Left hindlimb (tissue), 1 donor: ENCODE measurements at places on chromosomes 3 and 15.

DNA sequence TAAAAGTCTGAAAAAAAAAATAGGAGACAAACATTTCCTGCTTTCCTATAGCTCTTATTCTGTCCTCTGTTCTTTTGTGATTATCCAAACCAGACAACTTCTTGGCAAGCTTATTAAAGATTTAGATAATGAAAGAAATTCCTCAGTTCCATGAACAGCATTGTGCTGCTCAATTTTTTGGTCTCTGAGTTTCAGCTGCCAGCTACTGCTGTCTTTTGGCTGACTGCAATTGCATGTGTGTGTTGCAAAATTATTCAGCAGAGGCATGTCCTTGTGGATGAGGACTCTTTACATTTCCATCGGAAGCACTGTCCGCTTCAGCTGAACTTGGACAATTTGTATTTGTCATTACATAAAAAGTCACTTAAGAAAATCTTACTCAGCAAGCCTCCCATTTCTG lies 397.3 kb upstream of the RASGRP1 start:
- DNase-seq = peak; percentile 37

- DNase-seq = no peak
These were observed 160.1 kb downstream of the OR4M2 start for GRCh38 chr15:22240403-22240802.

GRCh38 chr3:98801043-98801747 lies 38.1 kb downstream of the ST3GAL6 start:
- no peak for DNase-seq

GRCh38 chr3:108133858-108134554 lies 43.2 kb upstream of the CD47 start:
- DNase-seq = no peak

DNA sequence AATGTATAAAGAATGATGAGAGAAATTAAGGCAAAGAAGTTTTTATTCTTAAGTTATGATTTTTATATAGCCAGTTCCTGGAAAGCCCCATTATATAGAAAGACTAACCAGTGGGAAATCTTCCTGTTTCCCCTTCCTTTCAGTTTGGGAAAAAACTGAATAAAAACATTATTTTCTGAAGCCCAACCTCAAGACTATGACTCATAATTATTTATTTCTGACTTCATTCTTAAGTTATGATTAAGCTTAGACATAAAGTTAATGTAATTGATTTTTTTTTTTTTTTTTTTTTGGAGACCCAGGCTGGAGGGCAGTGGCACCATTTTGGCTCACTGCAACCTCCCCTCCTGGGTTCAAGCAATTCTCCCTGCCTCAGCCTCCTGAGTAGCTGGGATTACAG lies 55.8 kb downstream of the TRPC1 start:
- DNase-seq = no peak

- DNase-seq = peak; percentile 92
These were observed 19.0 kb upstream of the MCF2L2 start for GRCh38 chr3:183447206-183448001.

DNA sequence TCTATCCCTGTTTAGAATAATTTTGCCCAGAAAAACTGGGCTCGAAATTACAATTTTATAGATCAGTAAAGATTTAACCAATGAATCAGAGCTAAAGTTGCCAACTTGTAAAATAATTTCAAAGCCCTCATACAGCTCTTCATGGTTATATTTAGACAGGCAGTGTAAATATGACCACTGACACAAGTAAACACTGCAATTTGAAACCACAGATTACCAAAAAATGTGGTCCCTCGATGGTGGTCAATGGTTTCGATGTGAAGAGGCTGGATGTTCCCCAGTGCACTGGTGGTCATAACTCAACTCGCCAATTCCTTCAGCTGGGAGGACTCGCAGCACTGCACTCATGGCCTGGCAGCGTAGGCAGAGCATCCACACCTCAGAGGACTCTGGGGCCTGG lies 28.6 kb downstream of the LRTM1 start:
- DNase-seq = no peak

GRCh38 chr3:101271728-101272127 lies 48.6 kb downstream of the IMPG2 start:
- DNase-seq = no peak

DNA sequence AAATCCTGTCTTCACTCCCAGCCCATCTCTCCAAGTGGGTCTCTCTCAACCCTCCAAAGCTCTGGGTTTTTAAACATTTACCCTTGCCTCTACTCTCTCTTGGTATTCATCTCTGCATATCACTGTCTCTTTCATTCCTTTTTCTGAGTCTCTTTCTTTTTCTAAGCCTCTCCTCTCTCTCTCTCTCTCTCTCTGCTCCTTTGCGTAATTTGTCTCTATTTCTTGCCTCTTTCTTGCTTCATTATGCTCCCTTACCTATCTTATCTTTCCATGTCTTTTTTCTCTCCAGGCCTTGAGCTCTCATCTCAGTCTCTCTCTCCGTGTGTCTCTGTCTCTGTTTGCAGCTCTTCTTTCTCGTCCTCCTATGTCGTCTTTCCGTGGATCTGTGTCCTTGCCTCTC lies 678 bp upstream of the SCAMP5 start:
- DNase-seq = no peak

- no peak for DNase-seq
These were observed 497.6 kb downstream of the NTRK3 start for GRCh38 chr15:87758794-87759418.

GRCh38 chr3:114857299-114857701 lies 289.8 kb downstream of the ZBTB20 start:
- no peak for DNase-seq

- no peak for DNase-seq
These were observed 55.0 kb upstream of the SOX14 start for GRCh38 chr3:137709011-137709601.

DNA sequence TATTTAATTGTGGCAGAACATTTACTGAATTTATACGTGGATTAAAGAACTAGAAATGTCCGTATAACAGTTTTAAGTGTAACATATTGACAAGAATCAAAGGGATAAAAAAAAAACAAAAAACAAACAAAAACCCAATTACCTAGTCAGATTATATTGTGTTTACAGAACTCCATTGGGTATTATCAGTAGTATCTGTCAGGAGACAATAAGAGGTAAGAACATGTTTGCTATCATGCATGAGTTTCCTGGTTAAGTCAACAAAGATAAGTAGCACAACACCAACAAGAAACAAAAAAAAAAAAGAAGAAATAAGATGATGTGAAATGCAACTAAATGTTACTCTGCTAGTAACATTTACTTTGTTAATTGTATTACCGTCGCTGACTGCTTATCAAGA lies 570.6 kb downstream of the ZBBX start:
- no peak for DNase-seq

DNA sequence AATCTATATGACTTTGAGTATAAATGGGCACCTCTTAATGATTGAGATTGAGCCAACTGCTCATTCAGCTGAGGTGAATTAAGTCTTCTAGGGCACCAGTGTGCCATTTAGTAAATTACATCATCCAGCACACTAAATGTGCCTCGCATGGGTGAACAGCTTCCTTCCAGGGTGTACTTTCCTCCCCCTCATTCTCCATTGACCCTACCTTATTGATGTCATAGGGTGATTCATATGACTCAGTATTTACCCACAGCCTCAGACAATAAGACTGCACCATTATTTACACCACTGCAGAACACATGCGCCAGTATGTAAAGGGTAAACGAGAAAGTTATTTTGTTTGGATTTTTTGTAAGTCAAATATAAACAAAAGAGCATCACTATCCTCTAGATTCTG lies 185.2 kb upstream of the ARL6 start:
- no peak for DNase-seq

DNA sequence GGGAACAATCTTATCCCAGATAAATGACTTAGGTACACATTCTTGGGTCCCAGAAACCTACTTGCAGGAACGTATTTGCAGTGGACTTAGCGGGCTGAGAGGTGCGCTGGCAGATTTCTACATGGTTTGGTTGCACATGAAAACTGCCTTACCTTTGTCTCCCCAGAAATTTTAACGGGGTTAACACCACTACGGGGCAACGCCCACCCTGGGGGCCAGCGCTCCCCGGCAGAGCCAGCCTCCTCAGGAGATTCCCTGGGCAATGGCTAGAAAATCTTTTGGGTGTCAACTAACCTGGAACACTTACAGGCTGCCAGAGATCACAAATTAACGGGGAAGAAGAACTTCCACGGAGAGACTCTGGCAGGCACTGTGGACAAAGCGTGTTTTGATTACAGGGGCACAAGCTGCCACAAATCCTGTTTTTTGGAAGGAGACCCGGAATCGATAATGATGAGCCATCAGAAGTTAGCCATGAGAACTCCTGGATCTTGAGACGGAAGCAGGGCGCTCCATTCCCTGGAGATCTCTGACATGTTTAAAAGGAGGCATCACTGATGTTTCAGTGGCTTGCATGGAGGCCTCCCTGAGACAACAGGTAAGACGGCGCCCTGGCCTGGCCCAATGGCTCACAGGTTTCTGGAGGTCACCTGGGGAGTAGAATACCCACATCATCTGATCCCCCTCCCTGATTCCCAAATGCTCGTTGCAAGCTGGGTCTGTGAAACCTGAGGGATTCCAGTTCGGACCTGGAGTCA lies 288.9 kb downstream of the ADAMTS17 start:
- no peak for DNase-seq

GRCh38 chr3:149324332-149324731 lies 9.1 kb downstream of the TM4SF18 start:
- no peak for DNase-seq

DNA sequence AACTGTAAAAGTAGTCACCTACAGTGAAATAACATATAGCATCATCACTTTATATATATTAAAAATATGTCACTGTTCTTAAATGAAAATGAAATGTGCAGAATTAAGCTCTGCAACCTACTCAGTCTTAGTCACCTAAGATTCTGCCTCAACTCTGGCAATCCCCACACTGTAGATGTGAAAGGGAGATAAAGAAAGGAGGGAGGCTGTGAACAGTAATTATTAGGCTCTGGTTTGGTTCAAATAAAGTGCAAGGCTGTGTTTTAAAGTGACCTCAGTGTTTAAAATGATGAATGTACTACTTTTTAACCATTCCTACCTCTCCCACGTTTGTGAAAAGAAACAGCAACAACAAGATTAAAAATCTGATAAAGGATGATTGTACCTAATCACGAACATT lies 72.2 kb downstream of the ATP8B4 start:
- DNase-seq = no peak

DNA sequence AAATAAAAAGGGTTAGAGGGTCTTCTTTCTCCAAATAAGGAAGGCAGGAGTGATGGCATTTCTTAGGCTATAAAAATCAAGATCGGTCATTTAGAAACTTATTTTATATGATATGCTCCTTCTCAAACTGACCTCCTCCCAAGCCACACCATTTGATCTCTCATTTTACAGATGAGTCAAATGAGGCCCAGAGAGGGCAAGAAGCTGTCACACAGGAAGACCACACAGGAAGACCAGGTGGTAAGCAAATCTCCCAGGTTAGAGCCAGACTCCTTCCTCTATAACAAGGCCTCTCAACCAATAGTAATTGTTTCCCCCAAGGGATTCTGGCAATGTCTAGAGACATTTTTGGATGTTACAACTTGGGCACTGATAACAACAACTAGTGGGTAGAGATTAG lies 13.8 kb downstream of the TLE3 start:
- DNase-seq = no peak

GRCh38 chr3:107098864-107099263 lies 278.4 kb upstream of the CCDC54 start:
- no peak for DNase-seq

DNA sequence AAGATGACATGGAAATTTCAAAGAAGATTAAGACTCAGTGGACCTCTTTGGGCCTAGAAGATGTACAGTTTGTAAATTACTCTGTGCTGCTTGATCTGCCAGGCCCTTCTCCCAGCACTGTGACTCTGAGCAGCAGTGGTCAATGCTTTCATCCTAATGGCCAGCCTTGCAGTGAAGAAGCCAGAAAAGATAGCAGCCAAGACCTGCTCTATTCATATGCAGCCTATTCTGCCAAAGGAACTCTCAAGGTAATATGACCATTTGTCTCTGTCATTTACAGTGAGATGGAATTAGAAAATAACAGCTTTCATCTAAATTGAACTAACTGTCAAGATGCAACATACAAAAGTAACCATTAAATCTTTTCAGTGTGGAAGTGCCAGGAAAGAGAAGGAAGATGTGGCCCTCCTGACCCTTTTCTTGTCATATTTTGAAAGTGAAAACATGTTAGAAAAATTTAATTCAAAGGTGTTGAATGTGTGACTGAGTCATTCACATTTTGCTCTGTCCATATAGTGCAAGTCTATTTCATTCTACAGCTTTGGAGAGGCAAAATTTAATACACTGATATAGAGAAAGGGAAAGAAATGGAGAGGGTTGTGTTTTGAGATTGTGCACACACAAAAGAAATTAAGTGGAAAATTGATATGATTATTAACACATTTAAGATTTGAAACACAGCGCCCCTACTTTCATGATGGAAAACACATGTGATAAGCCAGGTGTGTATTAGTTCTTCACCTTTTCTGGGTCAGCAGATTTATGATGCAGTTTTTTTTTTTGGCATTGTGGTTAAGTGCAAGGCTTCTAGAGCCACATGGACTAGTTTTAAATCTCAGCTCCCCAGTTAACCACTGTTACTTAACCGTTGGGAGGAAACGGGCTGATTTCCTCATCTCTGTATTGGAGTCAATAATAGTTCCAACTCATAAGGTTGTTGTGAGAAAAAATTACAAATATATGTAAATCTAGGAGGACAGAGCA lies 375.1 kb downstream of the NAALADL2 start:
- DNase-seq = no peak

- no peak for DNase-seq
These were observed 477.5 kb downstream of the LPP start for GRCh38 chr3:188631291-188632010.

- no peak for DNase-seq
These were observed 50.3 kb upstream of the TCF12 start for GRCh38 chr15:56868170-56868569.

- DNase-seq = no peak
These were observed 27.1 kb upstream of the LAMP3 start for GRCh38 chr3:183189641-183190040.

DNA sequence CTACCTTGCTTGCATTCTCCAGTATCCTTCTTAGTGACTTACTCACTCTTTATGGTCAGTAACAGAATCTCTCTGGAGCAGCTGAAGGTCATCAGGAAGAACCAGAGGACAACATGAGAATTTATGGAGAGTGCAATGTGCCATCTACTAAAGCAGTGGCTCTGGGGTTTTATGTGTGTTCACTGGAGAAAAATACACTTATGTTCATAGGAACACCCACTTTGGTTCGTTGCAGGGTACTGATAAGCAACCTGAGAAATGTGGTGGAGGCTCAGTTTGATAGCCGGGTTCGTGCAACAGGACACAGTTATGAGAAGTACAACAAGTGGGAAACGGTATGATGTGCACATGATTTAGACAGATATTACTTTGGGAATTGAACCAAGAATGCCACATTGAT lies 12.8 kb downstream of the CPB1 start:
- no peak for DNase-seq

- no peak for DNase-seq
These were observed 771.4 kb downstream of the TUSC7 start for GRCh38 chr3:117480972-117481371.

GRCh38 chr3:195388380-195388779 lies 54.4 kb downstream of the ACAP2 start:
- no peak for DNase-seq

DNA sequence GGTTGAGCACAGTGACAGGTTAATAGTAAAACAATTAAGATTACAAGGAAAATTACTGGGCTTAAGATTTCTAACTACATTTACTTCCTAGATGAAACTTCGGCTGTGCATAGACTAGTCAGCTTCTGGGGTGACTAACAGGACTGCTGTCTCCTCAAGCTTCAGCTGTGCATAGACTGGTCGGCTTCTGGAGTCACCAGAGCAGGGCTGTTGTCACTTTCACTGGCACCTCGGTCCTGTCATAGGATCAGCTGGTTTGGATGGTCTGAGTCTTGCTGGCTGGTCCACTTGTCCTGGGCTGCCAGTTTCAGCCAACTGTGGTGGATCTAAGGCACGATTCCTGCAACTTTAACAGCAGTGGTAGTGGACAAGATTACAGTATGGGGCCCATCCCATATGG lies 23.9 kb upstream of the ACAD9 start:
- no peak for DNase-seq
